ENCODE measurements at places on chromosomes 12 and 14. TPM values are rescaled to one million over a fixed set of nuclear protein-coding genes. Genes with fewer than 3 reads are reported as not detected.

DNA sequence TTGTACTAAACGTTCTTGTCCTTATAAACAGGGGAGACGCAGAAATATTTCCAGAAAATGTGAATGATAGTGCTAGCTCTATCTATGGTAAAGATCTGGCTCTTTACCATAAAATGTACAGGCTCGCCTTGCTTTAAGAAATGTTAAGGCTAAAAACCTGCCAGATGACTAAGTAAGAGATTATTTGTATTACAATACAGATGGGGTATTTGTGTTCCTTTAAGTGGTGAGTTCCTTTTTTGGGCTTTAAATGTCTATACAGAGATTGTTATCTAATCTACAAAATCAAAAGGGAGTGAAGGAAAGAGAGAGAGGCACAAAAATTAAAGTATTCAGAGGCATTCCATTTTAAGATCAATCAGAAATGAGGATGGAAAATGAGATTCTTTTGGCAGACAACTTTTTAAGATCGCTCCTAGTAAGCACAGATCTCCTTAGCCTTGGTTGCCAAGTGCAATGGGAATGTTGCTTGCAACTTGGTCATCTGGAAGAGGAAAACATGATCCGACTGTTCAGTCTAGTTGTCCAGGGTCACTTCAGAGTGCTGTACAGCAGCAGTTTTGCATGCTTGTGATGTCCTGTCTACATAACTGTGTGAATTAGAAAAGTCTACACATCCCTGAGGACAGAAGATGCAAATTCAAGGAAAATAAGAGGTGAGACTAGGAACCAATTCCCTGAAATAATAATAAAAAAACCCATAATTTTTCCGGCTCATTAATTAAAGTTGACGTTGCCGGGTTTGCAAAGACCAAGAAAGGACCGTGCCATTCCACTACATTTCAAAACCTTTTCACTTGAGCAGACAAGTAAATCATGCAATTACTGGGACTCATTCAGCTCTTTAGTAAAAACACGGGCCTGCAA, 380.8 kb downstream of the EGLN3 start:
- H3K27ac ChIP-seq: no peak overlapping the region
- H3K4me3 ChIP-seq: no peak overlapping the region
- no peak for DNase-seq
- H3K4me1 ChIP-seq: no peaks in the 10 kb centered on the region
- no peaks in the 10 kb centered on the region for H3K36me3 ChIP-seq
- H3K27me3 ChIP-seq: no peaks in the 10 kb centered on the region

- DNase-seq: no peak
- no peak overlapping the region for H3K27ac ChIP-seq
- no peak overlapping the region for H3K4me3 ChIP-seq
- no peaks in the 10 kb centered on the region for H3K27me3 ChIP-seq
Measured at GRCh38 chr14:92938235-92938875, 15.4 kb downstream of the CHGA start.

DNA sequence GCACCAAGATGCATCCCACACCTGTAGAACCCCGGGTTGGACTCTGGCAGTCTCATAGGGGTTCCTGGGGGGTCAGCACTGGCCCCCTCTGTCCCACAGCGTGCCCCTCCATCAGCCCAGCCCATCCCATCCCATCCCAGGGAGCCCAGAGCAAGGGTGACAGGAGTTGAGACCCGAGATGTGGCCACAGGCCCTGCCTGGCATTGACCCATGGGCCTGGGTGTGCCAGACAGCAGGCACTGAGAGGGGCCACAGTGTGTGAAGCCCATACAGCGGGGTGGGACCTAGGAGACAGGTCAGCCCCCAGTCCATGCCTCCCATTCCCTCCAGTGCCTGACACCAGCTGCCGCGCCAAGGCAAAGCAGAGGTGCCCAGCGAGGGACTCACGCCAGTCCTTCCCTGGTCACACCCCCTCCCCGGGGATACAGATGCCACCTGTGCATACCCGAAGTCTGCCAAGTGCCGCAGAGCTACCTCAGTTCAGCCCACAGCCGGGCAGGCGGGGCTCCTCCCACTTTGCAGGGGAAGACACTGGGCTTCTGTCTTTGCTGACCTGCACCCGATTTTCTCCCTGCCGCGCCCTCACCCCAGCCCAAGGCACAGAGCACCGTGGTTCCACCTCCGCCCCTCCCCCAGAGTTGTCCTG, 50.4 kb downstream of the CYP46A1 start:
- H3K4me1 ChIP-seq: peaks cover 37% of the 10 kb centered on the region
- DNase-seq: no peak
- H3K4me3 ChIP-seq: no peak overlapping the region
- no peak overlapping the region for H3K27ac ChIP-seq
- H3K27me3 ChIP-seq: no peaks in the 10 kb centered on the region

- peak overlapping the region; percentile 84 for H3K27ac ChIP-seq
- peaks cover 9% of the 10 kb centered on the region for H3K4me1 ChIP-seq
- no peaks in the 10 kb centered on the region for H3K36me3 ChIP-seq
- peak overlapping the region; percentile 72 for H3K4me3 ChIP-seq
Measured at GRCh38 chr12:7017870-7018349, 366 bp downstream of the LPCAT3 start.

GRCh38 chr14:50084666-50085065, 31.7 kb downstream of the VCPKMT start:
- H3K4me3 ChIP-seq: no peak overlapping the region
- no peaks in the 10 kb centered on the region for H3K36me3 ChIP-seq
- no peaks in the 10 kb centered on the region for H3K4me1 ChIP-seq
- H3K27me3 ChIP-seq: no peaks in the 10 kb centered on the region
- no peak overlapping the region for H3K27ac ChIP-seq

- no peak overlapping the region for H3K27ac ChIP-seq
- no peaks in the 10 kb centered on the region for H3K4me1 ChIP-seq
- H3K4me3 ChIP-seq: no peak overlapping the region
- H3K36me3 ChIP-seq: no peaks in the 10 kb centered on the region
- no peaks in the 10 kb centered on the region for H3K27me3 ChIP-seq
- DNase-seq: no peak
Measured at GRCh38 chr14:93859957-93860356, 67.2 kb upstream of the FAM181A start.

- no peak overlapping the region for H3K4me3 ChIP-seq
- no peak overlapping the region for H3K27ac ChIP-seq
- H3K36me3 ChIP-seq: no peaks in the 10 kb centered on the region
- H3K27me3 ChIP-seq: no peaks in the 10 kb centered on the region
- DNase-seq: peak; percentile 86
Measured at GRCh38 chr12:54404061-54405004, 14.7 kb downstream of the ITGA5 start.

- no peak overlapping the region for H3K27ac ChIP-seq
- H3K36me3 ChIP-seq: no peaks in the 10 kb centered on the region
- H3K4me1 ChIP-seq: no peaks in the 10 kb centered on the region
- H3K27me3 ChIP-seq: no peaks in the 10 kb centered on the region
- no peak for DNase-seq
- H3K4me3 ChIP-seq: no peak overlapping the region
Measured at GRCh38 chr12:67410667-67411067, 141.5 kb downstream of the CAND1 start.

DNA sequence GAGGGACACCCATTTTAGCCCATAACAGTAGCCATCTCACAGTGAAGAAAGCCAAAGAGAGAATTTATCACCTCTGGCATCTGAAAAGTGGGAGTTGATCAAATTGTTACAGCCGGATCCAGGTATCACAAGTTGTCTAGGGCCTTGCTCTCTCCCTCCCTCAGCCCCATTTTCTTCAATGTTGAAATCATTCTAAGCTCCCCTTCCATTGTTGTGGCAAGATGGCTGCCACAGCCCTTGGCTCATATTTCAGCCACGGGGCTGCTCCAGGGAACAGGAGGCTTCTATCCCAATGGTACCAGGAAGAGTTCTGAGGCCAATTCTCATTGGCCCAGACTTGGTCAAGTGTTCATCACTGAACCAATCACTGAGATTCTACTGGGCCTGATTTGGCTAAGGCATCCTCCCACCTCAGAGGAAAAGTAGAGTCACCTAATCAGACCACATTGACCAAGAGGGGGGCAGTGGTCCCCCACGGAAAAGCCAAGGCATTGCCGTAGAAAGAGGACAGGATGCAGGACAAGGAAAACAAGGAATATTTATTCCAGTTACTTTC, 106.2 kb downstream of the GPATCH2L start:
- H3K4me1 ChIP-seq: no peaks in the 10 kb centered on the region
- H3K4me3 ChIP-seq: no peak overlapping the region
- no peaks in the 10 kb centered on the region for H3K36me3 ChIP-seq
- no peak overlapping the region for H3K27ac ChIP-seq
- H3K27me3 ChIP-seq: no peaks in the 10 kb centered on the region

DNA sequence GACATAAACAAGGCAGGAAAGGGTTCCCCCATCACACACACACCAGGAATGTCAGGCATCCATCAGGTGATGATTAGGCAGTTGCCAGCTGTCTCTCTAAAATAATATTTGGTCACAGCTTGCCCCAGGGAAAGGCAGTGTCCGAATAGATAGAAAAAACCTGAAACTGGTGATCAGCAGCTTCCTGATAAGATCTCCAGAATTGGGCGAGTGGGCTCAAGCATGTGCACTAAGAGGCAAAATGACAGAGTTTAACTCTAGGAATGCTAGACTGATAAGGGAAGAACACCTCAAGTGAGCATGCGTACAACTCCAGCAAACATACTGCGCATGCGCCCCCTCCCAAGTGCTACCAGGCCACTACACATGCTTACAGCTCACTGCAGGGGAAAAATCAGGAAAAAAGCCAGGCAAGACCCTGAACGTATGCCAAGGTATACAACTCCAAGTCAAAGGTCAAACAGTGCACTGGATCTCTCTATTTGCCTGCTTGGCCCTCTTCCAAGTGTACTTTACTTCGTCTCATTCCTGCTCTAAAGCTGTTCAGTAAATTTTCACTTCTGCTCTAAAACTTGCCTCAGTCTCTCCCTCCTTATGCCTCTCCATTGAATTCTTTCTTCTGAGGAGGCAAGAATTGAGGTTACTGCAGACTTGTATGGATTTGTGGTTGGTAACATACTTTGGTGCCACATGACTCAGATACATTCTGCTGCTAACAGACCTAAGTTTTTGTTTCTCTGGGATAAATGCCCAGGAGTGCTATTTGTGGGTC, 73.5 kb upstream of the VASH1 start:
- H3K27me3 ChIP-seq: no peaks in the 10 kb centered on the region
- DNase-seq: no peak
- H3K4me3 ChIP-seq: no peak overlapping the region
- no peaks in the 10 kb centered on the region for H3K36me3 ChIP-seq
- H3K27ac ChIP-seq: peak overlapping the region; percentile 12

DNA sequence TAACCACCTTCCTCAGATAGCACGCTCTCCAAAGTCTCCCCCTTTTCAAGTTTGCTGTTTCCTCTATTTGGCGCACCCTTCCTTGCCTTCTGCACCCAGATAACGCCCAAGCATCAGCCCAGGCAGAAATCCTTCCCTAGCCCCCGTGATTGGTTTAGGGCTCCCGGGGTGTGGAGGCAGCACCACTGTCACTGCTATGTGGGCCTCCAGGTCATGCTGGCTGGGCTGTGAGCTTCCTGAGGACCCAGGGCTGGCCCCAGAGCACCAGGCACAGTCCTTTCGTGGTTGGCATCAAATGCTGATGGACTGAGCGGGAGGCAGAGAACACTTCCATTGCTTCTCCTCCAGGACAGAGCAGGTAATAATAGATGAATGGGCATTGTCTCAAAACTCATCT, 311.4 kb downstream of the BCL11B start:
- DNase-seq: no peak
- H3K27ac ChIP-seq: no peak overlapping the region
- H3K4me3 ChIP-seq: no peak overlapping the region
- no peaks in the 10 kb centered on the region for H3K27me3 ChIP-seq

DNA sequence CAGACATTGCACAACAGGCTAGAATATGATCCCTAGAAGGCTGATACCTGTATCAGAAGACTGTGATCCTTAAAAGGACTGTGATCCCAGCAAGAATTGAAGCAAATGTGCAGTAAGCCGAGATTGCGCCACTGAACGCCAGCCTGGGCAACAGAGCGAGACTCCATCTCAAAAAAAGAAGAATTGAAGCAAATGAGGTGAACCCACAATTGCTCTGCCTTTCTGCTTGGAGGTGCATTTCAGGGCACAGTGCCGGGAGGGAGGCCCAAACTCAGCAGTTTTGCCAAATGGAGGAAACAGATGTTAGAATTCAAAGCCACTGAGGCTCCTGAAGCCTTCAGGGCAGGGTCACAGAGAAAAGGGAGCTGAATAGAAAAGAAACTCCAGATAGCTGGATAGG, 61.1 kb upstream of the COCH start:
- no peaks in the 10 kb centered on the region for H3K27me3 ChIP-seq
- no peak for DNase-seq
- H3K4me1 ChIP-seq: no peaks in the 10 kb centered on the region
- no peak overlapping the region for H3K4me3 ChIP-seq
- no peak overlapping the region for H3K27ac ChIP-seq
- H3K36me3 ChIP-seq: no peaks in the 10 kb centered on the region

GRCh38 chr14:68924186-68925158, 54.6 kb downstream of the ACTN1 start:
- H3K27ac ChIP-seq: no peak overlapping the region
- no peaks in the 10 kb centered on the region for H3K36me3 ChIP-seq
- no peak overlapping the region for H3K4me3 ChIP-seq
- H3K27me3 ChIP-seq: no peaks in the 10 kb centered on the region
- no peak for DNase-seq
- peaks cover 5% of the 10 kb centered on the region for H3K4me1 ChIP-seq

DNA sequence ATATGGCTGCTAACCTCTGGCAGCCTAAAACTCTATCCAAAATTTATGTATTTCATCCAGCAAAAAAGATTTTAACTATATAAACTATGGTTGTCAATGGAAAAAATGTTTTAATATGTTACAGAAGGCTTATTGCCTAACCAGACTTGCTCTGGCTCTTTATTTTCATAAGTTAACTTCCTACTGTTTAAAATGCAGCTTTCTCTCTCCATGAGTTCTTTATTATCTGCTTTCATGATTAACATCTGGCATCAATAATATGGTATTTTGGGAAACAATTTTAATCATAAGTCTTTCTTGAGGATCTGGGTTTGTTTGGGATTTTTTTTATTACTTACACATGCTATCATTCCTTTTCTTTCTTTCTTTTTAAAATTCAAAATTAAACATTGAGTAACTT, 20.5 kb downstream of the KERA start:
- H3K36me3 ChIP-seq: no peaks in the 10 kb centered on the region
- DNase-seq: no peak
- no peak overlapping the region for H3K27ac ChIP-seq
- H3K4me1 ChIP-seq: no peaks in the 10 kb centered on the region
- no peaks in the 10 kb centered on the region for H3K27me3 ChIP-seq

- no peaks in the 10 kb centered on the region for H3K27me3 ChIP-seq
- DNase-seq: no peak
- peak overlapping the region; percentile 31 for H3K27ac ChIP-seq
Measured at GRCh38 chr14:44736326-44736725, 225.4 kb downstream of the KLHL28 start.

Gene RNASE3
- polyA plus RNA-seq: 1.4 TPM

Gene RTL1
- 0.34 TPM for polyA plus RNA-seq

Gene KRT77
- 0.33 TPM for polyA plus RNA-seq

Gene SLC10A1
- 0.30 TPM for polyA plus RNA-seq

Gene LRTM2
- 0.96 TPM for polyA plus RNA-seq

Gene WSCD2
- polyA plus RNA-seq: 0.94 TPM

Gene DTX1
- polyA plus RNA-seq: 15.0 TPM

Gene C1S
- polyA plus RNA-seq: 271 TPM
